Fibroblast of the aortic adventitia (primary cell): ENCODE measurements at places on chromosomes 16 and 17. TPM values are rescaled to one million over a fixed set of nuclear protein-coding genes. Genes with fewer than 3 reads are reported as not detected.

The ABCA10 gene
- total RNA-seq = 2.8 and 7.5 TPM in 2 replicates

The RNF222 gene
- not detected in 2 replicates for total RNA-seq

The TSNAXIP1 gene
- 0.99 and 1.8 TPM in 2 replicates for total RNA-seq

The CA7 gene
- not detected in 2 replicates for total RNA-seq

The MYH1 gene
- 0.08 TPM in 1 of 2 replicates, not detected in the other for total RNA-seq

The ARHGDIG gene
- total RNA-seq = 1.6 TPM in 1 of 2 replicates, not detected in the other

The CAPNS2 gene
- 1.7 and 2.8 TPM in 2 replicates for total RNA-seq

The GAST gene
- not detected in 2 replicates for total RNA-seq

The NGFR gene
- total RNA-seq = 3.3 TPM in 1 of 2 replicates, not detected in the other

The HES7 gene
- 0.09 TPM in 1 of 2 replicates, not detected in the other for total RNA-seq

The SLC16A13 gene
- 0.72 and 3.1 TPM in 2 replicates for total RNA-seq

The CES5A gene
- not detected in 2 replicates for total RNA-seq

The NPIPB9 gene
- 5.0 TPM in 1 of 2 replicates, not detected in the other for total RNA-seq

The CCL17 gene
- not detected in 2 replicates for total RNA-seq

The SCARF1 gene
- total RNA-seq = 0.90 and 1.3 TPM in 2 replicates

The HOXB6 gene
- total RNA-seq = 0.63 and 13.1 TPM in 2 replicates

The CLEC16A gene
- 14.5 and 16.3 TPM in 2 replicates for total RNA-seq

The KCNH4 gene
- total RNA-seq = 0.09 TPM in 1 of 2 replicates, not detected in the other

The SOST gene
- 0.09 TPM in 1 of 2 replicates, not detected in the other for total RNA-seq

The CA4 gene
- total RNA-seq = not detected in 2 replicates
